Amygdala (tissue), 56 donors: ENCODE measurements at places on chromosomes 6 and 20.
A peak's percentile ranks its signal among the peaks of the same experiment; 100 is the strongest.

DNA sequence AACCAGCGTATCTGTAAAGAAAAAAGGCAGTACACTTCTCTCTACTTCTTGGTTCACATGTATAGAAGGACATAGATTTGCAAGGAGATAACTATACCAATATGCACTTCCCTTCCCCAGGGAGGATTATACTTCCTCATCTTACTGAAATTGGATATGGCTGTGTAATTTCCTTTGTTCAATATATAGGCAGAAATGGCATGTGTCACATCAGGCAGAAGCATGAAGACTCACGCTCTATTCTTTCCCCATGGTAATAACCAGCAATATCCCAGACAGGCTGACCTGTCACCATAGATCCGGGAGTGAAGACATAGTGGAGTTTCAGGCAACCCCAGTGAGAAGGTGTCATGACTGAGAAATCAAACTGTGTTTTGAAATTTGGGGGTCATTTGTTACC is 518.3 kb downstream of the KIF16B start:
- no peak for DNase-seq

GRCh38 chr20:45934046-45934585 is 367 bp upstream of the PCIF1 start:
- DNase-seq, result peak; percentile 89

- no peak for DNase-seq
These were observed 194.9 kb downstream of the BCAS1 start for GRCh38 chr20:53875452-53875851.

DNA sequence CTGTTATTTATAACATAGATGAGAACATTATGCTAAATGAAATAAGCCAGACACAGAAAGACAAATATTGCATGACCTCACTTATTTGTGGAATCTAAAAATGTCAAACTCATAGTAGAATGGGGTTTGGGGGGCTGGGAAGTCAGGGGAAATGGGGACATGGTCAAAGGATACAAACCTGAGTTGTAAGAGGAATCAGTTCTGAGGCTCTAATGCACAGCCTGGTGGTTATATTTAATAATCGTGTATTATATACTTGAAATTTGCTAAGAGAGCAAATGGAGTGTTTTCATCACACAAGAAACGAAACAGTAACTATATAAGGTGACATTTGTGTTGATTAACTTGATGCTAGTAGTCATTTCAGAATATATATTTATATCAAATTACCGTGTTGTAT is 40.8 kb upstream of the GFOD1 start:
- DNase-seq, result no peak

DNA sequence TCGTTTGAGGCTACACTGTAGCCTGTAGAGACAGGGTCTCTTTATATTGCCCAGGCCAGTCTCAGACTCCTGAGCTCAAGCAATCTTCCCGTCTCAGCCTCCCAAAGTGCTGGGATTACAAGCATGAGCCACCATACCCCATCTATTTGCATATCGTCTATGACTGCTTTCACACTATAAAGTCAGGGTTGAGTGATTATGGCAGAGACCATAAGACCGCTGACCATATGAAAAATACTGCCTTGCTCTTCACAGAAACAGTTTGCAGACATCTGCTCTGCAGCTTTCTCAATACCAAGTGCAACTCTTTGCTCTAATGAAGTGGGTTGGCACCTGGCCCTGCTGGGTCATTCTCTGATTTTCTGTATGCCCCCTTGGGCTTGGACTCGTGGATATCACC is 79.5 kb upstream of the PAK5 start:
- DNase-seq, result no peak
